Subcutaneous preadipocyte (primary cell): ENCODE measurements at places on chromosomes 5 and 9. TPM values are rescaled to one million over a fixed set of nuclear protein-coding genes. Genes with fewer than 3 reads are reported as not detected.

Gene PTGER4
- total RNA-seq = 4.8 and 33.8 TPM in 2 replicates

Gene FABP6
- total RNA-seq = not detected in 2 replicates

Gene PCDHGA3
- 0.73 and 1.2 TPM in 2 replicates for total RNA-seq

Gene TAF11L6
- total RNA-seq = not detected in 2 replicates

Gene ANKRD18B
- not detected in 2 replicates for total RNA-seq
